H9 (cell line): ENCODE measurements at places on chromosomes 6 and 20. TPM values are rescaled to one million over a fixed set of nuclear protein-coding genes. Genes with fewer than 3 reads are reported as not detected.

PFDN6 gene
- total RNA-seq, result 85.8 and 90.7 TPM in 2 replicates

TMC2 gene
- not detected in 2 replicates for total RNA-seq

CDH26 gene
- 0.79 and 0.97 TPM in 2 replicates for total RNA-seq

TSPO2 gene
- not detected in 2 replicates for total RNA-seq

- DNase-seq, result no peak
These were observed 956.5 kb downstream of the TFAP2A start for GRCh38 chr6:9458424-9458823.

- peak; percentile 39 for DNase-seq
These were observed 331.4 kb upstream of the QKI start for GRCh38 chr6:163083141-163083540.

- no peak for DNase-seq
These were observed 45.6 kb downstream of the LRRN4 start for GRCh38 chr20:6008254-6008653.

- DNase-seq, result no peak
These were observed 75.0 kb downstream of the MBOAT1 start for GRCh38 chr6:20137240-20137639.

GRCh38 chr20:11502061-11502460 is 415.6 kb upstream of the BTBD3 start:
- no peak for DNase-seq

DNA sequence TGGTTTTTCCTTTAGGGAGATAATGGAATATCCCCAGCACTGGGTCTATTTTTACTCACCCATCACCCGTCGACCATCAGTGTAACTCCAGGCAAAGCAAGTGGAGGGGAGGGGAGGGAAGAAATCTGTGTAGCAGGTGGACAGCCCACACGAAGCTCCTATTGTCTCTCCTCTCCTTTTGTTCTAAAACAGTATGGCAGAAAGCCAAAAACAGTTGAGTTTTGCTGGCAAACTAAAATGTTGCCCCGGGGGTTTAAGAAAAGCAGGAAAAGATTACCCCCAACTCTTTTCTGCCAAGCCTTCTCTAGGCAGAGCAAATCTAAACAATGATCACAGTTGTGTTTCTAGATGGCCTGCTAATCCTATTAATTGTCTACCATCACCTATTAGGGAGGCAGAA is 89.7 kb downstream of the PREP start:
- no peak for DNase-seq

DNA sequence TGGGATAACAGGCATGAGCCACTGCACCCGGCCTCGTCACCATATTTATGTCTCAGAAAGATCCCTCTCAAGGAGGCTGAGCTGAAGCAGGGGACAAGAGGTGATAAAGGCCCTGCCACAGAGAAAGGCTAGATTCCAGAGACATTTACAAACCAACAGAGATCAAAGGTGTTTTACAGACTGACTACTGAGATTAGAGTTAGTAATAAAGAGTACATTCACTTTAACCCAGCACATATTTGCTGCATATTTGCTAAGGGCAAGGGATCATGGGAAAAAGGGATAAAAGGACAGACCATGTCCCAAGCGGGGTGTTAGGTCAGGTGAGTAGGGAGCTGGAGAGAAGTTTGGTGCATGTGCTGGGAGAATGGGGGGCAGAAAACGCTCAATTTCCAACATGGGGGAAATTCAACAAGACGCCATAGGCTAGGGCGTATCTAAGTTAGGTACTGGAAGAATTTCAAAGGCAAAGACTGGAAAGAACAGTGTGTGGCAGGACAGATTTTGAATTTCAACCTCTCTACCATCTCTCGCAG is 43.8 kb upstream of the SEC63 start:
- DNase-seq, result no peak
